ENCODE measurements at places on chromosomes 6 and 20.

DNA sequence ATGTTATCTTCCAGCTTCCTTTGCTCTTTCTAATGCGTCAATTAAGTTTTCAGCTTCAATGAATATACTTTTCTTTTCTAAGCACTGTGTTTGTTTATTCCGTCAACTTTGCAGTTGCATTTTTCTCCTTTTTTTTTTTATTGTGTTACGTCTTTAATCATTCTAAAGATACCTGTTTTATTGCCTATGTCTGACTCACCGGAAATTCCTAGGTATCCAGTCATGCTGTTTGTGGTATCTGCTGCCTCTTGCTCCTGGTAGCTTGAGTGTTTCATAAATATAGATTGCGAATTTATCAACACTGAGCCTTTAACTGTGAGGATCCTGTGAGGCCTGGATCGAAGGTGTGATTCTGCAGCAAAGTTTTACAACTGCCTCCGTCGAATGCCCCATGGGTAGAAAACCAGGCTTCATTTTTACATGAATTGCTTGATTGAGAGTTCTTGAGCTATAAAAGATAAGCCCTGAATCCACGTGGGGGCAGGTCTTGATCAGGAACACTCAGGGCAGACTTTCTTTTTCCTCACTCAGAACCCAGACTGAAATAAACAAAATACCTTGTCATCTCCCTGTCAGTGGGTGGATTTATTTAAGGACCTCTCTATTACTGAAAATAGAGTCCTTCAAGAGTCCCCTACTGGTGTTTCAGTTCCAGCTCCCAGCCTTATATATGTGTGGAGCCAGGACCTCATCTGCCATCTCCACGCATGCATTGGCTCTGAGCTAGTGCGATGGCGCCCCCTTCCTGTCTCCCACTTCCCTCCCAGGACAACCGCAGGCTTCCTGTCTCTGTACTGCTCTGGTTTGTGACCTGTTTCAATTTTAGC, 60.1 kb upstream of the LRRC1 start:
- peak; percentile 42 for DNase-seq

- DNase-seq, result no peak
Measured at GRCh38 chr6:156782691-156783320, 5.6 kb downstream of the ARID1B start.

DNA sequence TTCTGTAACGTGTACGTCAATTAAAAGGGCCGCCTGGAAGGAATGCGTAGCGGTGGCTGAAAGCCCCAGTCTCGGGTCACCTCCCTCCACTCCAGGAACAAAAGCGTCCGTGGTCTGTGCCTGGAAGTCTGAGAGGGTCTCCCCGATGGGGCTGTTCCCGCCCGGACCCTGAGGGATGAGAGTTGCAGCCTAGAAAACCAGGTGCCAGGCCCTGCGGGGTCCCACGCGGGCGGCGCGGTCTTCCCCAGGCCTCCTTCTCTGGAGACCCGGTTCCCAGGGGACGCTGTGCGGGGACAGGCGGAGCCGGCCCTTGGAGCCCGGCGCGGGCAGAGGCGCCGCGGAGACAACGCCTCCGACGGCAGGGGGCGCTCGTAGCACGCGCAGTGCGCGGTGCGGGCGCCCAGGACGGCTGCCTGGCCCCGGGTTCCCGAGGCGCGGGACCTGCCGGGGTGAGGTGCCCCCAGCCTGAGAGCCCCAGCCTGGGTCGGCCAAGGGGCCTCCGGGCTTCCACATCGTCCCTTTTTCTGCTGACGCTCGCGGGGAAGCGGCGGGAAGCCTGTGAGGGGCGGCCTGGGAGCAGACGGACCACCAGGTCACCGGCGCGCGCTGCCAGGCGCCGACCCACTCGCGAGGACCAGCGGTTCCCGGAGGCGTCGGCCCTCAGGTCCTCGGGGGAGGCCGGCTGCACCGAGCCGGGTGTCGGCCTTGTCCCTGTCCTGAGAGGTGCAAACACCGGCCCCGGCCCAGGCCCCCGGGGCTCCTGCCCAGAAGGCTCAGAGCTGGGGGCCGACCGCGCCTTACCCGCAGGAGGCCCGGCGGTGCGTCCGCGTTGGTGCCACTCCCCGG, 5.3 kb upstream of the FOXC1 start:
- DNase-seq, result no peak

GRCh38 chr6:26380256-26380655, 2.7 kb upstream of the BTN2A2 start:
- DNase-seq, result no peak

DNA sequence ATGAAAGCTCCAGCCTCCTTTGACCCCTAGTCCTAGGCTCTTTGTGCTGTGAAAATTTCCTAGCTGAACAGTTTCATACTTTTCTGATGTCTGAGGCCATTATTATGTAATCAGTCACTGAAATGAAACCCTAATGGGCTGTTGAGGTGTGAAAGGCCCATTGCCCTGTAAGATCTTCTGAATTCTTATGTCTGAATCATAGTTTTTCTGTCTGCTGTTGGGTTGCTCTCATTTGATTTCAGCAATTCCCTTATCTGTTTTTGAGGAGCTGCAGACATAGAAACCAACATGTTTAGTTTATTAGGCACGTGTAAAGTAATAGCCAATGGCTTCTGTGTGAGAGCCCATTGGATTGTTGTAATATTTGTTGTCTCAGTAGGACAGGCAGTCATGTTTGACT, 118.1 kb downstream of the EYA4 start:
- no peak for DNase-seq

GRCh38 chr20:2363587-2363986, 17.1 kb upstream of the TGM6 start:
- no peak for DNase-seq

- DNase-seq, result no peak
Measured at GRCh38 chr6:9307786-9308185, 872.4 kb upstream of the SLC35B3 start.

GRCh38 chr20:12093057-12093796, 175.5 kb downstream of the BTBD3 start:
- DNase-seq, result no peak

GRCh38 chr20:62624325-62624690, 18.0 kb upstream of the SLCO4A1 start:
- no peak for DNase-seq

DNA sequence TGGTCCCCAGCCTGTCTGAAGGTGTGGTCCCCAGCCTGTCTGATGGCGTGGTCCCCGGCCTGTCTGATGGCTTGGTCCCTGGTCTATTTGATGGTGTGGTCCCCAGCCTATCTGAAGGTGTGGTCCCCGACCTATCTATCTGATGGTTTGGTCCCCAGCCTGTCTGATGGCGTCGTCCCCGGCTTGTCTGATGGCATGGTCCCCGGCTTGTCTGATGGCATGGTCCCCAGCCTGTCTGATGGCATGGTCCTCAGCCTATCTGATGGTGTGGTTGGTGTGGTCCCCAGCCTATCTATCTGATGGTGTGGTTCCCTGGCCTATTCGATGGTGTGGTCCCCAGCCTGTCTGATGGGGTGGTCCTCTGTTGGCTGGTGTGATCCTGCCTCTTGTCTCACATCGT, 18.2 kb upstream of the MRGBP start:
- no peak for DNase-seq

GRCh38 chr6:96197241-96197640, 181.5 kb downstream of the FUT9 start:
- DNase-seq, result no peak

GRCh38 chr6:125794342-125795137, 3.8 kb downstream of the NCOA7 start:
- no peak for DNase-seq

- no peak for DNase-seq
Measured at GRCh38 chr20:36684747-36685146, 38.8 kb upstream of the SLA2 start.

- DNase-seq, result no peak
Measured at GRCh38 chr20:31869942-31870725, at the start of the genes DUSP15 and TTLL9. Gene DUSP15 (minus strand): TSS chr20:31870527. CDS start chr20:31870337, 190 bp downstream. Gene TTLL9 (plus strand): TSS chr20:31870634. CDS start chr20:31871127, 493 bp downstream.

DNA sequence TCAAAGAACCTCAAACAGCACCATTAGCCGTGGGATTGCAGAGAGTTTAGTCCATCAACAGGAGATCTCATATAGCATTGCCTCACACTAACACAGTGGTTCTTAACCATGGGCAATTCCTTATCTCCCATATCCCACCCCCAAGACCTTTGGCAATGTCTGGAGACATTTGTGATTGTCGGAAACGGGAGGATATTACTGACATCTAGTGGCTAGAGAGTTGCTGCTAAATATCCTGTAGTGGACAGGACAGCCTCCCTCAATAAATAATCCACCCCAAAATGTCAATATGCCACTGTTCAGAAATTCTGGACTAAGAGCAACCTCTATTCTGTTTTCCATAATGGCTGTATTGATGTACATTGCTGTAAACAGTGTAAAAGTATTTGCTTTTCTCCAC, 210.1 kb upstream of the CCN2 start:
- DNase-seq, result peak; percentile 6

DNA sequence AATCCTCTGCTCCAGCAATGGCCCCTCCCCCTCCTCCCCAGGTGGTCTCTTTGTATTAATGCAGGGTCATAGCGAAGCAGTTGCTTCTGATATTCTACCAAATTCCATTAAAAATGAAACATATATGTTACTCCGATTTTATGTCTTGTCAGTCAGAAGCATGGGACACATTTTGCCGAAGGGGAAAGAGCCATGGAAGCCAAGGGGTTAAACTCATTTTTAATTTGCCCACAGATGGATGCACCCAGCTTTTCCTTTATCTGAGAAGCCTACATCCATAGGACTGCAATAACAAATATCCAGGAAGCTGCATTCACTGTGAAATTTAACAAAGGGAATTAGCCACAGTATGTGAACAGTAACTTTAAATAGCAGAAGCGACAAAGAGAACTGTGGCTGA, 688.2 kb downstream of the QKI start:
- no peak for DNase-seq

DNA sequence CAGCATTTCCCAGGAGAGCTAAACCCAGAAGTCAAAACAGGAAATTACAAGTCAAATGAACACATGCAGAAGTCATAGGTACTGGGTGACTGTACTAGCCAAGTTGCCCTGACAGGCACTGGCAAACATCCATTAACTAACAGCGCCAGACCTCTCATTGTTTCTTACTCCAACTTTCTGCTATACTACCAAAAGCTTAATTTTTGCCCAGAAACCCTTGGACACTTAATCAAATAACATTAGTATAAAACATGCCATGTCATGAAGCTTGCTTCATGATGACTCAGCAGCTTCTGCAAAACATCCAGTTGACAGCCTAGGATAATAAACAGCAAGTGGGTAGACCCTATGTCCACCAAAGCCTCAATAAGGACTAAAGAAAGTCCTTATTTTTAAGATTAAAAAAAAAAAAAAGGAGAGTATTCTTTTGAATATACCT, 3.5 kb downstream of the NUP153 start:
- no peak for DNase-seq

- no peak for DNase-seq
Measured at GRCh38 chr20:26163890-26164289, 467.2 kb upstream of the ZNF337 start.

- DNase-seq, result no peak
Measured at GRCh38 chr6:170148709-170149470, 142.0 kb downstream of the DLL1 start.

- DNase-seq, result no peak
Measured at GRCh38 chr20:44253528-44253927, 6.4 kb downstream of the GDAP1L1 start.

GRCh38 chr6:169166896-169167580, 86.6 kb downstream of the THBS2 start:
- DNase-seq, result no peak

DNA sequence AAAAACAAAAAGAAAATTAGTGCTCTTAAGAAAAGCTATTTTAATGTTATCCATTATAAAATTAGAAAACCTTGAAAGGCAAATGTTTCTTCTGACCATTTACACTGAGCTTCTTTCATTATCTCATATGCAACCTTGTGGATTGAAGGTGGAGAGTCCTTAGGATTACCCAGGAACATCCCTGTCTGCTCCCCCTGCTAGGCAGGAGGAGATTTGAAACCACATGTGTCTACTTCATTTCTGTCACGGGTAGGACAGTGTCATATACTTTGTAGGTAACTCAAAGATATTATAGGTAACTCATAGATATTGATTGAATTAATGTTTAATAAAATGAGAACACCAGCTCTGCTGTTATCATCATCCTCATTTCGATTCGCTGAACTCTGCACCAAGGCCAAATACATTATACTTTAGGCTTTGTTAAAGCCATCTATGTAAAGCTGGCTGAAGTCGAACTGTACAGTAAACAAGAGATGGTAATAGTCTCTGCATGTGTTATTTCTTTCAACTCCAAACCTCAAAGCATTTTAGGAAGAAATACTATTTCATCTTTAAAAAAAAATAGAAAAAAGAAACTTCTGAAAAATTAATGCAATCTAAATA, 49.5 kb downstream of the HDAC2 start:
- no peak for DNase-seq

GRCh38 chr20:51542571-51543421, at the start of gene NFATC2:
Gene NFATC2 (minus strand): TSS chr20:51542719. CDS start chr20:51542499, 220 bp downstream.
- no peak for DNase-seq

- DNase-seq, result no peak
Measured at GRCh38 chr6:129120856-129121638, 238.1 kb downstream of the LAMA2 start.

DNA sequence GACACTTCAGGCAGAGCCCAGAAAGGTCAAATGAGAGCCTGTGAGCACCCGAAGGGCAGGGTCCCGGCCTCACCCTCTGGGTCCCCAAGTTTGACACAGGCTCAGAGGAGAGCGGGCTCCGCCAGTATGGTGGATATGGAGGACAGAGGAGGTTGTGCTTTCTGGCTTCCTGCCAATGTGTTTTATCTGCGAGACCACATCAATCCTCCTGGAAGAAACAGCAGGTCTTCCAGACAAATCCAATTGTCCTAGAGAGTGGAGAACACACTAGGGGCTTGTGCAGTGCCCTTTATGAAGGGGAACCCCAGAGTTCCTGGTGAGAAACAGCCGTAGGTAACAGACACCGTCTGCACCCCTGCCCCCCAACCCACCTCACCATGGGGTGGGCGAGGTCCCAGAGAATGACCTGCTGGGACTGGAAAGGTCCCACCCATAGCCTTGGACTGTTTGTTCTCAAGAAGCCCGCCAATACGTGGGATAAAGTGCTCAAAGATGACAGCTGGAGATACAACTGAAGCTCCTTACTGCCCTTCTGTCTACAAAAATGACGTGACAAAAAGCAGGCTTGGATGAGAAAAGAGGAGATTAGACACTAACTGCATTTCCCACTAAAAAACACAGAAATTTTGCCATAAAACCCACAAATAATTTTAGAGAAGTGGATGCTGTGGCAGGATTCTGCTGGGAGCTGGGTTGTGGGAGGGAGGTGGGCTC, 23.9 kb upstream of the SSTR4 start:
- DNase-seq, result no peak

DNA sequence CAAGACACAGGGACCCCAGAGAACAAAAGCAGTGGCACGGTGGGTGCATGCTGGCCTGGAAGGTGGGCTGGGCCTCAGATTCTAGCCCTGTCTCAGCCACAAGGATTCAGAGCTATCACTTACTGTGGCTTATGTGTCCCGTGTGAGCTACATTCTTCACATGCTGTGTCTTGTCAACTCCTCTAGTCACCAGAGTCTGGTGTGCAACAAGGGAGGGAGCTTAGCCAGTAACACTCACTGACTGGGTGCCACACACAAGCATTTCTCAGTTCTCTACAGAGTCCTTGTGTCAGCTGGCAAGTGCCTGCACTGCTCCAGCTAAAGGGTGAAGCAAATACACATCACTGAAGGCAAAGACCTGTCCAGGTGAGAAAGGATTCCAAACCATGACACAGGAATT, 186.9 kb upstream of the CDYL start:
- no peak for DNase-seq
